ENCODE measurements at places on chromosomes 7 and 10. TPM values are rescaled to one million over a fixed set of nuclear protein-coding genes. Genes with fewer than 3 reads are reported as not detected.

DNA sequence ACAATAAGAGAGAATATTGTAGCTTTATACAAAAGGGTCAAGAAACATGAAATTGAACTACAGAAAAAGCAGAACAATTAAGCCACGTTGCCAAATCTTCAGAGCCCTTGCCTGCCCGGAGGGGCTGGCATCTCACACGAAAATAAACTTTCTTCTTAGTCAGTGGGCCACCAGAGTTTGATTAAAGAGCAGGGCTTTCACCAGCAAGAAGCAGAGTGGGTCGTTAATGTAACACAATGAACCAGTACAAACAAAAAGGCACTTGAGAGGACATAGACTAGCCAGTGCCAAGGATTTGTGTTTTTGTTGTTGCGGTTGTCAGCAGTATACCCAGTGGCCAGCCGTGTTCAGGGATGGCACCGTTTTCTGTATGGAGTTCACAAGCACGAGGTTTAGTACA, 155.4 kb downstream of the NRP1 start:
- DNase-seq: no peak

DNA sequence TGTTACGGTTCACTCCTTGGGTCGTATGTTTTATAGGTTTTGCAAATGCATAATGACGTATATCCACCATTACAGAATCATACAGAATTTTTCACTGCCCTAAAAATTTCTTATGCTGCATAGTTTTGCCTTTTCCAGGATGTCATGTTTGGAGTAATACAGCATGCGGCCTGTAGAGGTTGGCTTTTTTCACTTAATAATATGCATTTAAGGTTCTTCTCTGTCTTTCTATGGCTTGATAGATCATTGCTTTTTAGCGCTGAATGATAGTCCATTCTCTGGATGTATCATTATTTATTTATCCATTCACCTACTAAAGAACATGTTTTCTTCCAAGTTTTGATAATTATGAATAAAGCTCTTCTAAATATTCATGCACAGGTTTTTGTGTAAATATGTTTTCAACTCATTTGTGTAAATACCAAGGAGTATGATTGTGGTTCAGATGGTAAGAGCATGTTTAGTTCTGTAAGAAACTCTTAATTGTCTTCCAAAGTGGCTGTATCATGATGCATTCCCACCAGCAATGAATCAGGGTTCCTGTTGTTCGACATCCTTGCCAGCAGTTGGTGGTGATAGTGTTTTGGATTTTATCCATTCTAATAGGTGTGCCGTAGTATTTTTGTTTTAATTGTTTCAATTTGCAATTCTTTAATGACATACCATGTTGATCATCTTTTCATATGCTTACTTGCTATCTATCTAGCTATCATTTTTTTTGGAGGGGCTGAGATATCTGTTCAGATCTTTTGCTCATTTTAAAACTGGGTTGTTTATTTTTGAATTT, 531.2 kb upstream of the GHITM start:
- no peak for DNase-seq

- no peak for DNase-seq
Observed at GRCh38 chr7:26423436-26423835, 131.8 kb downstream of the SNX10 start.

DNA sequence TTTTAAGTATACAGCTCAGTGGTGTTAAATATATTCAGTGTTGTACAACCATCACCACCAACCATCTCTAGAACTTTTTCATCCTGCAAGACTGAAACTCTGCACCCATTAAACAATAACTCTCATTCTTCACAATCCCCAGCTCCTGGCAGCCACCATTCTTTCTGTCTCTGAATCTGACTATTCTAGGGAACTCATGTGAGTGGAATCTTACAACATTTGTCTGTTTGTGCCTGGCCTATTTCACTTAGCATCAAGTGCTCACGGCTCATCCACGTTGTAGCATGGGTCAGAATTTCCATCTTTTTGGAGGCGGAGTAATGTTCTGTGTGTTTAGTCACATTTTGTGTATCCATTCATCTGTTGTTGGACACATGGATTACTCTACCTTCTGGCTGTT, 40.8 kb upstream of the PFKFB3 start:
- DNase-seq: no peak

DNA sequence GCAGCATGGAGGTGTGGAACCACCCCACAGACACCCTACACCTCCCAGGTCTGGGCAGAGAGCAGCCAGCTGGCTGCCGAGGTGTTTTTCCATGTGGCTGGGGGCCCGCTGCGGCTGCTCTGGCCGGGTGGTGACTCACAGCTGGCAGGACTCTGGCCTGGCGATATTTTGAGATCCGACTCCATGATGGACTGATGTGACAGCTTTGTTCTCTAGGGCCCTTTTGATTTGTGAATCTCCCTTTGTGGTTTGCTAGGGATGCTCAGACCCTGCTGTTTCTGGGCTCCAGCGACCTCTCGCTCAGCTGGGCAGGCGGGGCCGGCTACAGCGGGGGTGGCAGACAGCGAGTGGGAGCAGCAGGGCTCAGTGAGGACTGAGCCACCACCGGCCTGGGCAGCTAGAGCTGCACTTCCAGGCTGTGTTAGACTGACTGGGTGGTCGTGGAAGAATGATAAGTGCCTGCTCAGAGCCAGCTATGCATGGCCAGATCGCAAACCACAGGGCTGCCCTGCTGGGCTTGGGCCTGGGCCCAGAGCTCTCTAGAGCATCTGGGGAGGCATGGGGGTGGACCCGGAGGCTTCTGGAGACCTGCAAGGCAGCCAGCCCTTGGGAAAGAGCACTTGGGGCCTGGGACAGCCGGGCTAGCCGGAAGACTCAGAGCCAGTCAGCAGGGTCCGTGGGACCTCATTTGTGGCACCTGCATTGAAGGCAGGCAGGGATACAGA, 46.2 kb upstream of the GDF10 start:
- no peak for DNase-seq

- DNase-seq: no peak
Observed at GRCh38 chr7:78985509-78985908, 468.0 kb downstream of the MAGI2 start.

GRCh38 chr10:4199196-4199595, 414.2 kb upstream of the KLF6 start:
- DNase-seq: no peak

DNA sequence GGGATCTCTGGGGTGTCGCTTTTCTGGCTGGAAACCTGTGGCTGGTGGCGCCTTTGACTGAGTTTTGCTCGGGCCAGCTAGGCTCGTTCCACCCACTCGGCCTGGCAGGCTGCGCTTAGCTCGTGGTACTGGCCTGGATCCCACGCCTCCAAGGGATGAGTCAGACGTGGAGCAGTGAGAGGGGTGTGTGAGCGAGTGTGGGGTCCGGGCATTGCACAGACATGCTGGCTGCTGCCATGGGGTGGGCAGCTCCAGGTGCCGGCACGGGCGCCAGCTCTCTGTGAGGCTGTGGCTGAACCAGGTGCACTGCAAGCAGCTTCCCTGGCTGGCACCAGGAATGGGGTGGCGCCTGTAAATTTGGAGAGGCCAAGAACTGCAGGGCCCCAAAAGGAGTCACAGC, 63.1 kb upstream of the CACNA2D1 start:
- no peak for DNase-seq

- DNase-seq: no peak
Observed at GRCh38 chr7:112575864-112576263, 95.1 kb downstream of the LSMEM1 start.

- DNase-seq: no peak
Observed at GRCh38 chr7:100013328-100013676, 2.1 kb upstream of the ZKSCAN1 start.

DNA sequence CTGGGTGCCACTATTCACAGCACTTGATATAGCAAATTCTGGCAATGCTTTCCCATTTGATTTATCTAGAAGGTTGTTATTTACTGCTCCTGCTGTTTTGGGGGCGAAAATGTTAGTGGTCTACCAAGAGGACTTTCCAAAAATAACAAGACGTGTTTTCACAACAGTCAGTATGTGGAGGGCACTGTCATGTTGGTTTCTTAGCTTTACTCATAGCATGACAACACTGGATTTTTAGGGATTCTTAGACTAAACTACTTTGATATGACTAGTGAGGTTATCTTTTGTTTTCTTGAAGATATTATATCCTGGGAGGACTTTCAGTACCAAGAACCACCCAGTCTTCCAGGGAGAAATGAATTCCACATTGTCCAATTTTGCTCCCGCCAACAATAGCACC, 49.4 kb downstream of the NUDCD3 start:
- no peak for DNase-seq

DNA sequence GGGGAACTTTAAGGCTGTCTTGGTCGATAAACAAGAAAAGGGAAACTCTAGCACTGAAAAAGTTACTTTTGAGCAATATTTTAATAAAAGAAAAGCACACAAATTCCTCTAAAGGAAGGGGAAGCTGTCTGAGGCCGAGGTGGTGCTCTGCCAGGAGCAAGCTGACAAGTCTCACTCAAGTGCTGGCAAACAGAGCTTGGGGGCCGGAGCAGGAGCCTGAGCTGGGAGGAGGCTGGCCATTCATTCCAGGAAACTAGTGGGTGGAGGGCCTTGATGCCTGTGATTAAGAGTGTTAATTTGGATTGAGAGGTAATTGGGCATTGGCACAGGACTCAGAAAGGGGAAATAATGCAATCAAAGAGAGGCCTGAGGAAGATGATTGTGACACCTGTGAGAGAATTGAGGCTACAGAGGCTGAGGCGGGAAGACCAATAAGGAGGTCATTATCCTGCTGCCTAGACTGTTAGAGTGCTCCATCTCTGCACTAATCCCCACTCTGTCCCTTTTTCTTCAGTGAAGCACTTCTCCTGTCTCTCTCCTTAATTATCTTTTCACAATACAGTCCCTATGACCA, 154.9 kb upstream of the COL1A2 start:
- DNase-seq: no peak

DNA sequence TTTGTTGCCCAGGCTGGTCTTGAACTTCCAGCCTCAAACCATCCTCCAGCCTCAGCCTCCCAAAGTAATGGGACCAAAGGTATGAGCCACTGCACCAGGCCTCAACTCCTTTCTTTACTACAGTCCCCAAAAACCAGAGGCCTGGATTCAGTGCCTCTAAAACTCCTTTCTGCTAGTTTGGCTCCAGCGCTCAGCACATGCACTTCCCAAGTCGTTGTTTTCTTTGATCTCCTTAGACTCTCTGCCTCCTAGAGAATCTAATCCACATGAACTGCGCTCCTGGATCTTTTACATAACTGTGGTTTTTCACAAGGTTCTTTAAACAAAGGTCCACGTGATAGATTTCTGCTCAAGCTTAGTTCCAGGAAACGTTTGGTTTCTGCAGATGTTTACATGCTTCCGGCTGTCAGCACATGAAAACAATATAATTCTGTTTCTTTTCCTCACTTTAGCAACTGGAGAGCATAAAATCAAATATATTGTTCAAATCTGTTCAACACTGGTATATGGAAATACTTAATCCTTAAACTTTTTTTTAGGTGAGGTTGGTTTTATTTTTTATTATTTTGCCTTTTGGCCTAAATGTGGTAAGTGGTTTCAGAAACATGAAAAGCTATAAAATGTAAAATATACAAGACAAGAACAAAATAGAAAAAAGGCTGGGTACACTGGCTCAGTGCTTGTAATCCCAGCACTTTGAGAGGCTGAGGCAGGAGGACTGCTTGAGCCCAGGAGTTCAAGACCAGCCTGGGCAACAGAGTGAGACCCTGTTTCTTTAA, 270.5 kb upstream of the MKLN1 start:
- peak; percentile 68 for DNase-seq

GRCh38 chr10:102418622-102419268, at the start of gene PSD:
TSS of gene PSD (minus strand) at chr10:102418785. CDS start at chr10:102417038, 1,747 bp downstream.
- no peak for DNase-seq

- no peak for DNase-seq
Observed at GRCh38 chr10:71974489-71975021, 10.4 kb downstream of the CHST3 start.

DNA sequence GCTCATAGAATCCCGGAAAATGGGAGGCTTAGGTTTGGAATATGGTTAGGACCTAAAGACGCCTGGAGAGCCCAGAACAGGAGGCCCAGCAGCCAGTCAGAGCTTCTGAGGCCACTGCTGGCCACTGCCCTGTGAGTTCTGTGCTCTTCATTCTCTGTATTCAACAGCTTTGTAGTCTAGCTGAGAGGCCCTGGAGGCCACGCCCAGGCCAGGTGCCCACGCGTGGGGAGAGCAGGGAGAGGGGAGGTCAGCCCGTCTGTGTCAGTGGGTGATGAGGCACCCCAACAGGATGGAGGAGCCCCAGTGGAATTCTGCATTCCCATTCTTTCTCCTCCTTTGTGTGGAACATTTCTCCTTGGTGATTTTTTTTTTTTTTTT, 29.1 kb downstream of the IL15RA start:
- no peak for DNase-seq

DNA sequence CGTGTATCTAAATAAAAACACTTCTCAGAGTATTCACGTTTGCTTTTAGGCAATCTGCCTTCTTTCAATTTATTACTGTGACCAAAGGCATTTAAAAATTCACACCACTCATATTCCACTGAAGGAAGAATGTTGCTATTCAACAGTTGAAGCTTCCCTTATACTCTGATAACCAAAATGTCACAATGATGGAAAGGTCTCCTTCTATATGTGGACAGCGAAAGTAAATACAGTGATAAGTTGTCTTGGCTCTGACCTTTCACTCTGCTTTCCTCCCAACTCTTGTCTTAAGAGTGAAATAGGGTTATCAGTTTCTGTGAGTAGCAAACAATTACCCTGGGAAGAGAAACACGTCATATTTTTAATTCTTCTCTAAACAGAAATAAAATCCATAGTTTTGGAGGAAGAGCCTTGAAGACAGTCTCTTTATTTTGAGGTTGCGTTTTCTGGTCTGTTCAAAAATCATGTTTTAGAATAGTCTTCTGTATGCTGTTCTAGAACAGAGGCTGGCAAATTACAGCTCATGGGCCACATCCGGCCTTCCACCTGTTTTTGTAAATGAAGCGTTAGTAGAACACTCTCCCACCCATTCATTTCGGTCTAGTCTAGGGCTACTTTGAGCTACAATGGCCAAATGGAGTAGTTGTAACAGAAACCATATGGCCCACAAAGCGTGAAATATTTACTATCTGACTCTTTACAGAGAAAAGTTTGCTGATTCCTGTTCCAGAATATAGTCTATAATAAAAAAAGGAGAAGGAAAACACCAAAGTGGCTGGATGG, 41.3 kb downstream of the ETV1 start:
- DNase-seq: no peak

DNA sequence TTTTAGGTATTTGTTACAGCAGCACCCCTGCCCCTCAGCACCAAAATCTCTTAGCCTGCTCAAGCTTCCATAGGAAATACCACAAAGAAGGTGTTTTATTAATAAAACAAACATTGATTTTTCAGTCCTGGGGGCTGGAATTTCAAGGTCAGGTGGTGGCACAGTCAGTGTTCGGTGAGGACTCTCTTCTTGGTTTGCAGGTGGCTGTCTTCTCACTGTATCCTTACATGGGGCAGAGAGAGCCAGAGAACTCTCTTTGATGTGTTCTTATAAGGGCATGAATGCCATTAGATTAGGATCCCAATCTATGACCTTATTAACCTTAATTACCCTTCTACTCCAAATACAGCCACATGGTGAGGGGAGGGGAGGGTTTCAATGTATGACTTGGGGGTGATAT, 112.3 kb upstream of the PFKP start:
- DNase-seq: no peak

The TRPV6 gene
- not detected for total RNA-seq

The PRSS2 gene
- not detected for total RNA-seq

The ARHGEF35 gene
- total RNA-seq: 4.2 TPM

The HTR5A gene
- not detected for total RNA-seq

The CRYGN gene
- total RNA-seq: 0.25 TPM

The MYPN gene
- not detected for total RNA-seq

The CAMK1D gene
- 15.4 TPM for total RNA-seq
